ENCODE measurements at places on chromosomes 6 and 20.

- peak; percentile 83 for DNase-seq
These were observed 223.0 kb upstream of the SYNCRIP start for GRCh38 chr6:85865420-85866369.

DNA sequence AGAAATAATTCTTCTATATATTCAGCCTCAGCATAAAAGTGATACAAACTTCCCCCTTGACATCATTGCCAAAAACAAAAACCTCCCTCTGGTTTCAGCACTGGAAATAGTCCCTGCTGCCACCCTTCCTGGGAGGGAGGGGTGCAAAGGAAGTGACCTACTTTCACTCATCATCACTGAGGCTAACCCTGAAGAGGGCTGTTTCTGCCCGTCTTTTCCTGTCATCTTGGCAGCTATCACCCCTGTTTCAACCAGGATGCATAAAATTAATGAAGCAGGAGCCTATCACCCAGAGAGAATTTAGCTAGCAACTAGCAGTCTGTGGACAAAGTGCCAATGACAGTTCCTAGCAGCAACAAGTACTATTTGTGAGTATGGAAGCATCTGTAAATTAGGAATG lies 397.8 kb downstream of the LAMA2 start:
- no peak for DNase-seq

- DNase-seq: peak; percentile 16
These were observed 266.7 kb upstream of the THEMIS start for GRCh38 chr6:128167552-128167951.

GRCh38 chr6:71579902-71580301 lies 291.3 kb downstream of the OGFRL1 start:
- DNase-seq: no peak

GRCh38 chr20:2619961-2620595 lies 32.4 kb upstream of the NOP56 start:
- peak; percentile 19 for DNase-seq

DNA sequence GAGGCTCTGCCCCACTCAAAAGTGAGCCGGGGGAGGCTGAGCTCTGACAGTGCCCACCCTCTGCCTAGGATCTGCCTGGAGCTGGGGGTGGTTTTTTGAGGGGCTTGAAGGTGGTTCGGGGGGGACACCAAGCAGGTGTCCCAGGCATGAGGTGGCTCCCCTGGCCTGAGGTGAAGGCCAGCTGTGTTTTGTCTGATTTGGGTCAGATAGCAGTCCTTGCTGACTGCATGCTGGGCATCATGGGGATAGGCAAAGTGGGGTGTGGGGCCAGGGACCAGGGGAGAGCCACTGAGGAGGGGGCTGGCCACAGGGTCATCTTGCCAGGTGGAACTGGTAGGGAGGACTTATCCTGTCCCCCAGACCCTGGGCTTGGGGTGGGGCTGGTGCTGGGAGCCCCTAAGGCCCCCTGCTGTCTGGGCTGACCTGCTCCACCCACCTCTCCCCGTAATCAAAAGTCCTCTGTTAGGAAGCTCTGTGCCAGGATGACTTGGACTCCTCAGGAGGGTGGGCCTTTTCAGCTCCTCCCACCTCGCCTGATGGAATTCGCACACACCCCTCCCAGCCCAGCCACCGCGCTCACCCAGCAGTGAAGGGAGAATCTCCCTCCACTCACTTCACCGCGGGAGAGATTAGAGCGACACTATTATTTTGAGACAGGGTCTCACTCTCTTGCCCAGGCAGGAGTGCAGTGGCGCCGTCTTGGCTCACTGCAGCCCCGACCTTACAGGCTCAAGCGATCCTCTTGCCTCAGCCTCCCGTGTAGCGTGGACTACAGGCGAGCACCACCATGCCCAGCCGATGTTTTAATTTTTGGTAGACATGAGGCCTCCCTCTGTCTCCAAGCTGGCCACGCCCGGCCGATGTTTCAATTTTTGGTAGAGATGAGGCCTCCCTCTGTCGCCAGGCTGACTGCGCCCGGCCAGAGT lies 1.5 kb upstream of the COL9A3 start:
- DNase-seq: peak; percentile 65

- peak; percentile 34 for DNase-seq
These were observed 350.9 kb upstream of the PRND start for GRCh38 chr20:4370851-4371250.

- no peak for DNase-seq
These were observed 186.2 kb downstream of the ERMARD start for GRCh38 chr6:169937389-169938261.

DNA sequence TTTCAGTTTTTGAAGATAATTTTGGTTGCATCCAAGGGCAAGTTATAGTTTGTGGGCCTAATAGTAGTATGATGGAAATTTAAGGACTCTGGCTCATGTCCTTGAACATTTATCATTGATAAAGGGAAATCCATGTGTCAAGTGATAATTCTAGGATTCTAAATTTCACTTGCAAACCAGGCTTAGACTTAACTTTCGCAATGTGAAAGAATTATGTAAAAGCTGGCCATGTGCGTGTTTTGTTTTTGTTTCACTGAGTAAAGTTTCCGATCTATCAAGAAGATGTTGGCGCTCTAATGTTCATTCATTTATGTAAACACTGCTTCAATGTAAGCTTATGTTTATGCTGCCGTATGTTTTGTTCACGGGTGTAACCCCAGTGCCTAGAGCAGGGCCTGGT lies 302.0 kb downstream of the SOX4 start:
- no peak for DNase-seq

DNA sequence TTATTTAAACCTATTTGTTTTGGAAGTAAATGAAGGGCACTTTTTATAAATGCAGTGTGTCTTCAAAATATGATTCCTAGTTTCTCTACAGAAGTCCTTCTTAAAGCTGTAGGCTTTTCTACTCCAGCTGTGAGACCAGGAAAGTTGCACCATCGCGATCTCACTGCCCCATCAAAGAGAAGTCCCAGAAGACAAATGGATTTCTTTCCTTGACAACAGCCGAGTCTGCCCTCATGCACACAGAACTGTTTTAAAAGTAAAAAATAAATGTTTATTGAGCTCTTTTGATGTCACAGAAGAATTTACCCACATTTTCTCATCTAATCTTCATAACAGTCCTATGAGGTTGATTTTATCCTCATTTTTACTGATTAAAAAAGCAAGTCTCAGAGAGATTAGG lies 324.4 kb upstream of the NT5E start:
- DNase-seq: peak; percentile 31

DNA sequence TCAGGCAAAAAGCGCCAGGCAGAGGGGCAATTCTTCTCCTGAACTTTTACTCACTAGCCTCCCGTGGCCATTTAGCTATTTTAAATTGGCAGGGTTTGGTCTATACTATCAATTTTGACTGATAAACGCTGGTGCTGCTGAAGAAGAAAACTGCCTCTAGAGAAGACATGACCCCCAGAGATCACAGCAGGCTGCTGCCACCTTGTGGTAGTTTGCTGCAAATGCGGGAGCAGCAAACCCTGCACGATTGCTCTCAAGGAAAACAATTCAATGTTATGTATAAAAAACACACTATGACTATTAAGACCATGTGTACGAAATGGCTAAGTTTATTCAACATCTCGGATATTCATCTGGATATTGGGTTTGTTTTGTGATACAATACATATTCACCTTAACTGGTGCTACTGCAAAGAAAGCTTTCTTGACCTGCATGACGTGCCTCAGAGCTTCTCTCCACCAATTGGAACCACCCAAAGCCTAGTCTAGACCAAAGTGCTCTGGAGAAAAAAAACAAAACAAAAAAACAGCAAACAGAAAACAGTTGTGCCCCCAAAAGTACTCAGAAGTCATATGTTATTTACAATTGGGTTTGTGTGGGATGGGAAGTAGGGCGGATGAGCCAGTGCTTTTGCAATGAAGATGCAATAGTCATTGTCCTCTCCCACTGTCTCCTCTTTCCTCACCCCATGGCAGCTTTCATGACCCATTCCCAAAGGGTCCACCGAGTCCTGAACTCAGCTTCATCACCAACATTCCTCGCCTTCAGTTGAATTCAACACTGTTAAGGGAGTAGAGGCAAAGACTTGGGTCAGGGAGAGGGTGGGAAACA lies 19.6 kb upstream of the IL17F start:
- peak; percentile 76 for DNase-seq

DNA sequence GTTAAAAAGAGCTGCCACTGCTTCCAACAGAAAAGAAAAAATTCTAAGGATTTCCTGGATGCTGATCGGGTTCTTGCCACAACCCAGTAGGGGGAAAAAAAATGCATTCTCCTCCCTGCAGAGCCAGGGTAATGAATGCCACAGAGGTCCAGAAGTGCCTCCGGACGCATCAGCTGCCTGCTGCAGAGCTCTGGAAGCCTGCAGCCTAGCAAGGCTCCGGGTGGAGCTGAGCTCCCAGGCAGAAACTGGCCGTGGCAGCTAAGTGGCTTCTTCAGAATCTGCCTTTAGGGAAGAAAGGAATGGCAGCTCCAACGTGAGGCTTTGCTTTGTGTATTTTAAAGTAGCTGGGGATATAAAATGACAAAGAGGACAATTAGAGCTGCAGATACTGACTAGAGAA lies 155.0 kb downstream of the CFAP61 start:
- DNase-seq: no peak

DNA sequence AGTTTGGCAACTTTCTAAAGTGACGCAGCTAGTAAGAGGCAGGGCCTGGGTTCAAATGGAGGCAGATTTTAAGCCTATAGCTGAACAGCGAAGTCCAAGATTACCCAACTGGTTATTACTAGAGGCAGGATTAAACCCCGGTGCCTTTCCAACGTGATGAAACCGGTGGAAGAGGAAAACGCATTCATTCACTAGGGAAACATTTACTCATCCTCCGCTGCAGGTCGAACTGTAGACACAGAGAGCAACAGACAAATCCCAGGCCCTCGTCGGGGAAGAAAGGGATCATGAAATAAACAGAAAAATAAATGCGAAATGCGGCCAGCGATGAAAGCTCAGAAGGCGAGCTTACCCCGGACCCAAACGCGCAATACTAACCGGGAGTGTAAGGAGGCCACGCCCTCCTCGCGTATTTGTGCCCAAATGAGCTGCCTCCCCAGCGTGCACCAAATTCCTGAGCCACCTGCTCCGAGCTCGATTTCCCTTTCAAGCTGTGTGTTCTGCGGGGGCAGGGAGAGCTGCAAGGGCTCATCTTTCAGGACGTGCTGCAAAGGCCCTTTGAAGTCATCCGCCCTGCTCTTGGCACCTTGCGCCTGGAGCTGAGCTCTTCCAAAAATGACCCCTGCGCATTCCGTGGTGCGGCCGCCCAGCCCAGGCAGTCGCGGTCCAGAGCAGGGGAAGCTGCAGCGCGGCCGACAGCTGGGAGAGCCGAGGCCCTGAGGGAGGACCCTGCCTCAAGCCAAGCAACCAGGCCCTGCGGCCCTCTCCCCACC lies 46.9 kb downstream of the PDYN start:
- DNase-seq: no peak

DNA sequence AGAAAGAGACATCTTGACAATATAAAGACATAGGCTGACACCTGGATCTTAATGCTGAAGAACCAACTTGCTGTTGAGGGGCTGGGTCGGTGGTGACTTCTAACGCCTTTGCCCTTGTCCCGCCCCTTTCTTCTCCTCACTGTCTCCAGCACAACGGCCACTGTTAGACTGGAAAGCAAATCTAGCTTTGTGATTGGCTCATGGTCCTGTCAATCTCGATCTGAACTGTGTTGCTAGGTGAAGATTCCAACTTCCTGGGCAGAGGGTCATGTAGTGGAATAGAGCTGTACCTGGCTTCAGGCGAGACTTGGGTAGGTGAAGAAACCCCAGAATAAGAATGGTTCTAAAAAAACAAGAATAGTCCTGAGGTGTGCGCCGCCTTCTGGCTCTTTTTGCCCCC lies at the start of gene PGK2:
Gene PGK2, minus strand, starts transcription at position 110 of the 400 bp plus-strand sequence. Its CDS starts 98 bp downstream, at position 12.
- DNase-seq: no peak

DNA sequence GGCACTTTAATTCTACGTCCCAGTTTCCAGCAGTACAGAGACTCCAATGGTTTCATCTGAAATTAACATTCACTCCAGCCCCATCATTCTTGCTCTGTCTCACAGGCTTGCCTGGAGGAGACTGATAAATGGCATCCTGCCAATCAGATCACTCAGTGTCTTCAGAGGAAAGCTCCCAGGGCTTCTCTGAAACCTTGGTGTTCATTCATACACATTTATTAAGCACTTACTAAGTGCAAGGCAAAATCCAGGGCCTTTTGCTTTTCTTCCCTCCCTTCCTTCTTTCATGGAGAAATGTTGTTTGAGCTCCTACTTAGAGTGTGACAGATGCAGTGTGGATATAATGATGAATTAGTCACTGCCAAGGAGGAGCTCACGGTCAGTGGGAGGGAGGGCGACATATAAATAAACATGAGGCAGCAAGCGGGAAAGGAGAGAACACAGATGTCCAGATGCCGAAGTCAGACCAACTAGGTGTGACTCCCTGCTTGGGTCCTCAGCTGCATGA lies 106.7 kb upstream of the DTNBP1 start:
- DNase-seq: peak; percentile 38

GRCh38 chr6:109739686-109740085 lies 48.6 kb downstream of the FIG4 start:
- DNase-seq: no peak

GRCh38 chr6:15423286-15423993 lies 177.6 kb downstream of the JARID2 start:
- DNase-seq: peak; percentile 32

DNA sequence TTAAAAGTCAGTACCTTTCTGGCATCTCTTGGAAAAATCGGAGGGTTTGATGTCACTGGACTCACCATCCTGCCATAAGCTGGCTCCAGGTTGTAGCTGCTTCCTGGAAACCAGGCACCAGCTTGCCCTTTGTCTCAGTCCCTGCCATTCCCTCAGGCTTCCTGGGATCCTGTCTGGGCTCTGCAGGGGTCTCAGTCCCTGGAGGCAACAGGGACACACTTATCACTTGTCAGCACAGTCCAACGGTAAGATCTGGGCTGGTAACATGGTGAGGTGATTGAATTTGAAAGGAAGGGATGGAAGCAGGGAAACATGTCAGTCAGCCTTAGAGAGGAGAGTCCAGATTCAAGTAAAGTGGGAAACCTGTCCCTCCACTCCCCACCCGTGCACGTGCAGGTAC lies 147.6 kb upstream of the ECI2 start:
- DNase-seq: no peak

GRCh38 chr6:148837941-148838340 lies 91.1 kb downstream of the UST start:
- no peak for DNase-seq

GRCh38 chr6:150256618-150257272 lies 112.1 kb upstream of the IYD start:
- DNase-seq: peak; percentile 92

GRCh38 chr6:134314006-134314821 lies 3.7 kb downstream of the SGK1 start:
- DNase-seq: no peak

- no peak for DNase-seq
These were observed 78.6 kb upstream of the AKAP12 start for GRCh38 chr6:151160929-151161757.

GRCh38 chr6:10138917-10139316 lies 276.0 kb downstream of the TFAP2A start:
- DNase-seq: peak; percentile 29

- no peak for DNase-seq
These were observed 49.3 kb downstream of the PHIP start for GRCh38 chr6:79028641-79029314.

Measured in GM23248 (cell line).